ENCODE measurements at places on chromosomes 5 and 9.
A peak's percentile ranks its signal among the peaks of the same experiment; 100 is the strongest.

DNA sequence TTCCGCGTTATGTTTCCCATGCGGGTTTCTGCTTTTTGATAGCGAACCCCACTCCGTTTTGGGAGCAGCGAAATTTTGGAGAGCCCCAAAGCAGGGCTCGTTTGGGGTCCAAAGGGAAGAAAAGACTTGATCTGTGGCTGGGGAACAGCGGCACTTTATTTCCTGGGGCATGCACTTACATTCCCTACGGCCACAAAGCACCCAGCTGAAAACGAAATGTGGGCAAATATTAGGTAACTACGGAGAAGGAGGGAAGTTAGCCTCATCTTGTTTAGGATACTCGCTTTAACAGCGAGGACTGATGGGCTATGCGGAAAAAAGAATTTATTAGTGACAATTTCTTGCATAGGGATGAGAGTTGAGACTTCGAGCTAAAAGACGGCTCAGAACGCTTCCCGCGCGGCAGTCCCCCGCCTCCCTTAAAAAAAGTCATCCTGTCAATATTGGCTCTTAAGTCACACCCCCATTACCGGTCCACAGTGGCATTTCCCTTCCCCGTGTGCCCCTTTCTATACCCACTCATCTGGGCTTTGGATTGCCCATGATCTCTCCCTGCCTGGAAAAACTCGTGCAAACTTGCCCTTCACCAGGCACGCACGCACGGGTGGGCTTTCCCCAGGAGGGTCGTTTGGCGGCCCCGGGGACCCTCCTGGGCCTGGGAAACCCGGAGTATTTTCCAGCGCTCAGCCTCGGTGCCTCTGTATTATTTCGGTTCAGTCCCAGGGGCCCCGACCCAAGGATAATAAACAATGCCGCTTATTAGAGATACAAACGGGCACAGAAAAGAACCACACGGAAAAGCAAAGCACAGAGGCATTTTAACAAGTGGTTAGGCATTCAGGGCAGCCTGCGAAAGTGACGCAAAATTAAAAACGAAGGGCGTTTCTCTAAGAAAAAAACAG, 35.8 kb upstream of the NFIB start:
- no peak for DNase-seq

DNA sequence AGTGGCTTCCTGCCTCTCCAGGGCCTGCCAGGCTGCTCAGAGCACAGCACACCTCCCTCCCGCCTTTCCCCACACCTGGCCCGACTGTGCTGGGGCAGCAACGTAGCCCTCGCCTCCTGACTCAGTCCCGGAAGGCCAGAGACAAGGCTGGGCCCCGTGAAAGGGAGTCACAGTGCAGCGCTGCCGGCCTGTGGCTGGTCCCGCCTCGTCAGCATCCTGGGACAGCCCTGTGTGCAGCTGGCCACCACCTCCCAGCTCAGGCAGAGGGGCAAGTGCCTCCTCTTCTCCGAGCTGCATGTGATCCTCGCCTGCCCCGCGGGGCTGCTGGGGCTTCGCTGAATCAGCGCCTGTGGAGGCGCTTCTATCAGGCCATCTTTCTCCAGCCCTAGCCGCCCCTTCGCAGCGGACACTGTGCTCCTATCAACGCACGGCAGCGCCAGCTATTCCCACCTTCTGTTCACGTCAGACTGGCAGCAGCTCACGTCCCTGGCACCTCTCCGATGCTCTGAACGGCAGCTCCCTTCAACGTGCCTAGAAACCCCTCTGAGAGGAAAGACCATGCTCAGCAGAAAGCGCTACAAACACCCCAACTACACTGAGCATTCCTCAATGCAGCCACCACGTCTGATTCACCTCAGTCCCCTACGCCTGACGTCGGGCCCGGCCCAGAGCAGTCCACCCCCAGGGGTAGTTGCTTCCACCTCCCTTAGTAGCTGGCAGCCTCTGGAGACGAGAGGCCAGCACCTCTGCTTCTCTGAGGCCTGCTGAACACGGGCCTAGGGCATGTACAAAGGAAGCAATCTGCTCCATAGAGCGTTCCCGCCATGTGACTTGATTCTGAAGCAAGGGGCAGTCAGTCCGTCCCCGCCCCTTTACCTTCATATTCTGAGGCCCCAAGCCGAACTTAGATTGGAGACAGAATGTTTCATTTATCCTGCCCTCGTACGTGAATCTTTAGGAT, 78.8 kb downstream of the GPR21 start:
- DNase-seq: no peak

DNA sequence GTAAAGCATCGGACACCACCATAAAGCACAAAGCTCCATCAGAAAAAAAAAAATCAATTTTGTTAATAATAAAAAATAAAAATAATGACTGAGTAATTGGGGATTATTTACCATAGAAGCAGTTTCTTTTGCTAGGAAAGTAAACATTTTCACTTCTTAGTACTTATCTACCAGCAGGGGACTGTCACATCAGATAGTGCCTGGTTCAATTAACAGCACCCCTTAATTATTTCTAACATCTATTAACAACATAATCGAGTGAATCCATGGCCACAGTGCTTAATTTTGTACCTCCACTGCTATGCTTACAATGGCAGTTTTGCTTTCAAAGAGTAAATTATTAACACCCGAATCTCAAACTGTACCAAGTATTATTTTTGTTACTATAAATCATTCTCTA, 221.7 kb downstream of the SMARCA2 start:
- no peak for DNase-seq

DNA sequence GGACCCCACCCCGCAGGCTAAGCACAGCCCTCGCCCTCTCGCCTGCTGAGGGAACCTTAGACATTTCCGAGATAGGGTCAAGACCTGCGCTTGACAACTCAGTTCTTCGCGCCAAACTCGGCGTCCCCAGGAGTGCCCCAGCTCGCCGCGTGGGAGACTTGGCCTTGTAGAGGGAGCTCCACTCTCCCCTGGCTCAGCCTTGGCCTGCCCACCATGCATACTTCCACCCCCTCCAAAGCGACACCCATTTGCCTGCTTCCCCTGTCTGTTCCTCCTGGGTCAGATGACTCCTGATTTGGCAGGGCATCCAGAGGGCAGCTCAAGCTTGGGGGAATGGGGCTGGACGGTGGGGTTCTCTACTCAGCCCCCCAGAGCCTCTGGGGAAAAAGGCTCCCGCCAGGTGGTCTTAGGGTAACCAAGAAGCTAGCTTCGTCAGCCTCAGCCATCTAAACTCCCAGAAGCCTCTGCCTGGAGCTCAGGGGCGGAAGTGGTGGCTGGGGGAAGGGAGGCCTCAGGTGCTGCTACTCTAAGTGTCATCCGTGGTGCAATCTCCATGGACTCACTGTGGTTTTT, 560 bp downstream of the DOCK2 start:
- DNase-seq: no peak

- peak; percentile 67 for DNase-seq
Measured at GRCh38 chr5:124634741-124635323, 111.6 kb downstream of the ZNF608 start.

DNA sequence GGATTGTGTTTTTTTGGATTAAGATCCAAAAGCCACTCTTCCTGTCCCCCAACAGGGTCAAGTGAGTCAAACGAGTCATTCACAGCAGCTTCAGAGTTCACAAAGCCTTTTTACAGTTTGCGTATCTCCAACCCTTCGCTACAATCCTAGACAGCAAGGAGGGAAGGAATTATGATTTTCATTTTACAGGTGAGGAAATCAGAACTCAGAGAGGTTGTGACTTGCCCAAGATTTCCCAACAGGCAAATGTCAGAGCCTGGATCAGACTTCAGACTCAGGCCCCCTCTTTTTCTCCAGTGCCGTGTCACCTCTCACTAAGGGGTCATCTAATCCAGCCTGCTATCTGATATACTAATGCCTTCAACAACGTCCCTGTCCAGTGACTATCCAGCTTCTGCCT, 72.1 kb upstream of the XPA start:
- no peak for DNase-seq

GRCh38 chr5:59038798-59039295, 456.0 kb downstream of the RAB3C start:
- no peak for DNase-seq

- no peak for DNase-seq
Measured at GRCh38 chr9:132639322-132639721, 30.5 kb downstream of the DDX31 start.

DNA sequence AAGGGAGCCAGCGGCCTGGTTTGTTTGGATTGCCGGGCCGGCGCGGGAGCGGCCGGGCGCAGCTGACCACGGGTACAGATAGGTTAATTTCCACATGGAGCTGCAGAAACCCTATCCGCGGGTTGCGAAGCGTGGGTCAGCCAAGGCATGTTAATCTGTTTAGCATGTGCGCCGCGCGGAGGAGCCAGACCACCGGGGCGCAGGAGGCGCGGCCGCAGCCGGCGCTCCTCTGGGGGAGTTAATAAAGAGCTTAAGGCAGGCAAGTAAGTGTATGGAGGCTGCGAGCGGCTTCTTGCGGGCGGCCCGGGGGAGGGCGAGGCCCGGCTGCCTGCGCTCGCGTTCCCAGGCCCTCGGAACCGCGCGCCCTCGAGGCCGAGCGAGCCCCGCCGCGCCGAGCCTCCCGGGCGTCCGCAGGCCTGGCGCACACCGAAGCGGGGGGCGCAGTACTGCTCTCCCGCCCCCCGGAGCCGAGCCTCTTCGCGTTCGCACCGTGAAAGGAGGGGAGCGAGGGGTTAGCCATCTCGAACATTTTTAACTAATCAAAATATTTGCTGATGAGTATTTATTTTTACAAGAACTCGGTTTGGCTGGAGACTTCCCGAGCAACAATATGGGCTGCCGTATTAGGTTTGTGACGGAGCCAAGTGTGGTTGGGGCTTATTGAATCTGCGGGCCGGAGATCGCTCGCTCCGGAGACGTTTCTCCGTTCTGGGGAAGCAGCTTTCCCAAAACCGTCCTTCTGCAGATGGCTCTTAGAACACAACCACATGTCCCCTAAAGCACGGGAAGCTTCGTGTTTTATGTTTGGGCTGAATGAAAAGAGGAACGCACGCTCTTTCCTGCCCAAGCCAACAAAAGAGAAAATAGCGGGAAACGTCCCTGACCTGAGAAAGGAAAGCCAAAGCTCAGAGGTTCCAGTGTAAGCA, 28.8 kb downstream of the FOXD1 start:
- DNase-seq: no peak

GRCh38 chr5:73088026-73088425, 32.3 kb upstream of the TMEM171 start:
- DNase-seq: no peak

- no peak for DNase-seq
Measured at GRCh38 chr5:59698207-59699178, 195.0 kb downstream of the PDE4D start.

DNA sequence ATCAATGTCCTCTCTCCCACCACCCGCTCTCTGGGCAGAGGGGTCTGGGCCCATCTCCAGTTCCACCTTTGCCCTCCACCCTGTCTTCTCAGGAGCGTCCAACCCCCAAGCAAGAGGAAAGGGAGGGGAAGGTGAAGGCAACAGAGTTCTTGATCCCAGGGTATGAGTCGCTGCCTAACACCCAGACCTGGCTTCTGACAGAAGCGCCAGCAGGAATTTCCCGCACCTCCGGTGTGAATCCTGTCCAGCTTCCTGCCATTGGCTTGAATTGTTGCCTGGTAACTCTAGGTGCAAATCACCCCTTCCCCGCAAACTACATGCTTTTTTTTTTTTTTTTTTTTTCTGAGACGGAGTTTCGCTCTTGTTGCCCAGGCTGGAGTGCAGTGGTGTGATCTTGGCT, 84.2 kb upstream of the IER5L start:
- DNase-seq: no peak

DNA sequence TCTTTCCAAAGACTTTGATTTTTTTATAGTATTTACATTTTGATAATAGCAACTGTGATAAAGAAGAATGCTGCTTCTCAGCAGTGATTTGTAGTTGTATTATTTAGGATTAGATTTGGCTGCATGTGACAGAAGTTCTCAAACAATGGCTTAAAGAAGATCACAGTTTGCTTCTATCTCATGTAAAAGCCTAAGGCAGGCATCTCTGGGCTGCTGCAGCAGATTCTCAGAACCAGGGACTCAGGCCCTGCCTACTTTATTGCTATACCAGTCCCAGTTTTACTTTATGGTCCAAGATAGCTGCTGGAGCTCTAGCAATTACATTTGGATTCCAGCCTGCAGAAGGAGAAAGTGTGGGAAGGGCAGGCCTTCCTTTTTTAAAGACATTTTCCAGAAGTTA, 8.8 kb upstream of the SNX2 start:
- DNase-seq: no peak

DNA sequence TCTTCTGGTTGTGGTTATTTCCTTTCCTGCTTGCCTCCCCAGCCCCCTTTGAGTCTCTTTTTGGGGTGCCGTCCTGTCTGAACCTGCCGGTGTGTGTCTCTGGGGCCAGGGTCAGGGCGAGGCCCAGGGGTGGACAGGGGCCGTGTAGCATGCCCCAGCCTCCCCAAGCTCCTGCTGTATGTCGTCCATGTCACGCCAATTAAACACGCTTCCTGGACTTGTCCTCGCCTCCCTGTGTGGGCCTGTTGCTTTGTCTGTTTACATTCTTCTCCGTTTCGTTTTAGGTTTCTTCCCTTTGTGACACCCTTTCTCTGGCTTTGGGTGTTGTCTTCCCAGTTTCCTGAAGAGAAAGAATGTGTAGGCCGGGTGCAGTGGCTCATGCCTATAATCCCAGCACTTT, 28.5 kb upstream of the HMCN2 start:
- DNase-seq: no peak

- no peak for DNase-seq
Measured at GRCh38 chr5:42591015-42591414, 165.6 kb upstream of the CCDC152 start.

- DNase-seq: no peak
Measured at GRCh38 chr5:166746506-166746905, 1544.9 kb upstream of the WWC1 start.

- DNase-seq: no peak
Measured at GRCh38 chr5:129115680-129116079, 21.1 kb downstream of the ISOC1 start.

- DNase-seq: no peak
Measured at GRCh38 chr5:170365831-170366230, 23.3 kb downstream of the KCNMB1 start.

DNA sequence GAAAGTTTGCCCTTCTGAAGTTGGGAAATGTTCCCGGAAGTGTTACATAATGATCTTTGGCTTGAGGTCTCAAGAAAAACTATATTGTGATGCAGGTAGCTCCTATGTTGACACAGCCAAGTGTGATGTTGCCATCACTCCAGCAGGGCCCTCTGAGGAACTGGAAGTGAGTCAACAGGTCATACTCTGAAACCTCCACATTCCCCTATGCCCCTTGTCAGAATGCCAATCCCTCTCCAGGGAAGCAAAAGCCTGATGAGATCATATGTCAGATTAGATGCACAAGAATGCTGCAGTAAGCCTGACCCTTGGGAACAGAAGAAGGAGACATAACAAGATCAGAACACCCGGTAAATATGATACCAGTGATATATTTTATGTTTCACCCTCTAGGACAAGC, 66.8 kb upstream of the ITGA2 start:
- peak; percentile 21 for DNase-seq
